Thymus (tissue), 14 donors: ENCODE measurements at places on chromosomes 6 and 20.

- H3K27ac ChIP-seq, result no peak overlapping the region
- no peaks in the 10 kb centered on the region for H3K27me3 ChIP-seq
- no peak for DNase-seq
- no peaks in the 10 kb centered on the region for H3K4me1 ChIP-seq
These were observed 217.9 kb upstream of the ZNF217 start for GRCh38 chr20:53811577-53811976.

DNA sequence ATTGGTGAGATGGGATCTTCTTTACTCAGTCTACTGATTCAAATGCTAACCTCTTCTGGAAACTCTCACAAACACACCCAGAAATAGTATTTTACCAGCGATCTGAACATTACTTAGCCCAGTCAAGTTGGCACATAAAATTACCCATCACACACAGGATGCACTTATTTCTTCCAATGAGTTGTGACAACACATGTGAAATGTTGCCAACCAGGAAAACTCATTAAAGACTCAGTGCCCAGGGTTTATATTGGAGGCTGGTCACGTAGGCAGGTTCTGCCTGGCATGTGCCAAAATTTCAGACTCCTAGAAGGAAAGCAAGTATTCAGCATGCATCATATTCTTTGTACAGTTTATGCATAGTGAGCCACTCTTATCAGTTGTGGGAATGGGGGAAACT is 443.3 kb downstream of the EPM2A start:
- H3K27me3 ChIP-seq, result no peaks in the 10 kb centered on the region
- H3K36me3 ChIP-seq, result no peaks in the 10 kb centered on the region
- no peak for DNase-seq
- no peak overlapping the region for H3K4me3 ChIP-seq
- no peak overlapping the region for H3K27ac ChIP-seq

GRCh38 chr20:58492795-58493524 is 22.2 kb downstream of the APCDD1L start:
- peaks cover 2% of the 10 kb centered on the region for H3K27me3 ChIP-seq
- H3K4me3 ChIP-seq, result no peak overlapping the region
- no peak overlapping the region for H3K27ac ChIP-seq

DNA sequence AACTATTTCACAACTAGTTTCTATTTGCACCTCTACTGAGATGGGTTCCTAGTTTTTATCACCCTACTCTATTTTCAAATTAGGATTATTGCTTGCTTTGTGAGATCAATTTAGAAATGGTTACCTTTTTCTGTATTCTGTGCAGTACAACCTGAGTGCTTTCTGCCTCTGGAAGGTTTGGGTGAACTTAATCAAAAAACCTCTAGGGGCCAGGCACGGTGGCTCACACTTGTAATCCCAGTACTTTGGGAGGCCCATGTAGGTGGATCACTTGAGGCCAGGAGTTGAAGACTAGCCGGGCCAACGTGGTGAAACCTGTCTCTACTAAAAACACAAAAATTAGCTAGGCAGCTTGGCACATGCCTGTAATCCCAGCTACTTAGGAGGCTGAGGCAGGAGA is 63.3 kb downstream of the SCAF8 start:
- H3K36me3 ChIP-seq, result peaks cover 13% of the 10 kb centered on the region
- no peak overlapping the region for H3K27ac ChIP-seq
- DNase-seq, result no peak

DNA sequence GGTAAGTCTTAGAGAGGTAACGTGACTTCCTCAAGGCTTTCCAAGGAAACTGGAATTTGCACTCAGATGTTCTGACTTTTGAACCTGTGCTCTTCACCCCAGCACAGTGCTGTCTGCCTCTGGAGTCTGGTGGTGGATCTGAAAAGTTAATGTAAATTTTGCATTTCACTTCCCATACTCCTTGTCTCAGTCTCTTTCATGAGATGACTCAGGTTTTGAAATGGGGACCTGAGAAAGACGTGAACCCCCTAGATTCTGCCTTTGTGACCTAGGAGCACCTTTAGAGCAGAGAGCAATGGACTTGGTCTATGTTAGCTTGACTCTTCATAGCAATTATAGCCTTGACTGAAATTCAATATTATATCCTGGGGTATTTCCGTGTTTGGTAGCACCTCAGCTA is 223.0 kb downstream of the QKI start:
- no peak for DNase-seq
- no peak overlapping the region for H3K27ac ChIP-seq
- H3K36me3 ChIP-seq, result no peaks in the 10 kb centered on the region
- no peak overlapping the region for H3K4me3 ChIP-seq
- no peaks in the 10 kb centered on the region for H3K4me1 ChIP-seq
- no peaks in the 10 kb centered on the region for H3K27me3 ChIP-seq

- H3K4me1 ChIP-seq, result no peaks in the 10 kb centered on the region
- H3K4me3 ChIP-seq, result no peak overlapping the region
- no peak overlapping the region for H3K27ac ChIP-seq
- no peaks in the 10 kb centered on the region for H3K27me3 ChIP-seq
- H3K36me3 ChIP-seq, result no peaks in the 10 kb centered on the region
- DNase-seq, result no peak
These were observed 71.2 kb downstream of the KIAA0319 start for GRCh38 chr6:24574809-24575208.

DNA sequence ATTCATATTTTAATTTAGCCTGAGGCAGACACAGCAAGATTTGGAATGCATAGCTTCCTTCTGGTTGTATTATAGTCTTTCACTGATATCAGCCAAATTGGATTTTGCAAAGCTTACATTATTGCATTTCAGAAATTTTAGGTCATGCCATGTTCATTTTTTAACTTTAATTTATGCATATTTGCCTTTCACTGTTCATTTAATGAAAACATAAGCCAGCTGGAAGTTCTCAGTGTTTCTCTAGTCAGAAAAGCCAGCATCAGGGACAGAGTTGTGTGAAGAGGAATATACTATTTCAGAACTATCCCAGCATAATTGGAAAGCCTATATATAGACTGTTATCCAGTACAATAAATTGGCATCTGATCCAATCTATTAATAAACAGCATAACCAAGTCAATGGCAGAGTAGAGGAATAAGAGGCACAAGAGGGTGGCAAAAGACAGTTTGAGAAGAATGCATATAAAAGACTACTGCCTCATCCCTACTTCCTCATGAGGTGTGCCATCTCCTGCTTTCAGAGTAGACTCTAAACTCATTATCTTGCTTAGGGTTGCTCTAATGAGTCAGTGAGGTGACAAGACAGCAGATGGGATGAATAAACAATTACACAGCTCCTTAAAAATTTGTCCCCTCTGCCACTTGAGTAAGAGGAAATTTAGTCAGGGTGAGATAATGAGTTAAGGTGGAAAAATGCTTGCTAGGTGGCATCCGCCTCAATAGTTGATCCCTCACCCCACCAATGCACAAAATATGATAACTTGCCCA is 159.8 kb upstream of the HCRTR2 start:
- no peaks in the 10 kb centered on the region for H3K27me3 ChIP-seq
- H3K27ac ChIP-seq, result no peak overlapping the region
- H3K4me1 ChIP-seq, result no peaks in the 10 kb centered on the region
- DNase-seq, result no peak
- no peak overlapping the region for H3K4me3 ChIP-seq

DNA sequence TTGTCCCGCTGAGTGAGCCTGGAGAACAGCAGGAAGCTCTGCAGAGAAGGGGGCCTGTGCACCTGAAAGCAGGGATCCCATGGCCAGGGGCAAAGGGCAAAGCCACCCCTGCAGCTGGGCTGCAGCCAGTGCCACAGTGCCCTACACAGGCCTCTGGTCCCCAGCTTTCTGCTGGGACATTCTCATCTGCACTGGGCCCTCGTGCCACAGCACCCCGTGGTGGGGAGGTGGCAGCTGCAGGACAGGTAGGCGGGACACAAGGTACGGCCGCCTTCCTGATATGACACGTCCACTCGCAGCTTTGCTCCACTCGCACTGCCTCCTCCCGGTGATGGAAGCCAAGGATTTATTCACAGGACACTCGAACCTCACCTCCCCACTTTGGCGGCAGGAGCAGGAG is 27.2 kb downstream of the INSM1 start:
- H3K4me1 ChIP-seq, result no peaks in the 10 kb centered on the region
- H3K4me3 ChIP-seq, result no peak overlapping the region
- H3K27me3 ChIP-seq, result no peaks in the 10 kb centered on the region
- no peaks in the 10 kb centered on the region for H3K36me3 ChIP-seq

DNA sequence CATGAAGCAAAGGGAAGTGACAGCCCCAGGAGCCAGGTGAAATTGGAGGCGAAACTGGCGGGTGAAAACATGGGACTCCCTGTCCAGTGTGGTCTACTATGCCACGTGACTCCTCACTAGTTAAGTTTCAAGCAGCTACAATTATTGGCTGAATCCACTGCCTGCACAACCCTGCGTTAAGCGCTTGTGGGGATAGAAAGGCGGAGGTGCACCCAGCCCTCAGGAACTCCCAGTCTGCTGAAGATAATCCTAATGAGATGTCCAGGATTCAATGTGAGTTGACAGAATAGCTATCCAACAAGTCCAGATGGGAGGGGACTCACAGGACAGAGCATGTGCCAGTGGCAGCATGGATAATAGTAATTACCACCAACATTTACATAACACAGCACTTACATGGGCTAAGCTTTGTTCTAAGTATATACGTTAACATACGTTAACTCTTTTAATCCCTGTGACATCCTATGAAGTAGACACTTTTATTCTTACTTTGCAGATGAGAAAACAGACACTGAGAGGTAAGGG is 1.8 kb downstream of the MOCS1 start:
- no peak overlapping the region for H3K4me3 ChIP-seq
- no peak for DNase-seq
- peaks cover 47% of the 10 kb centered on the region for H3K27me3 ChIP-seq
- no peak overlapping the region for H3K27ac ChIP-seq
- H3K36me3 ChIP-seq, result no peaks in the 10 kb centered on the region

DNA sequence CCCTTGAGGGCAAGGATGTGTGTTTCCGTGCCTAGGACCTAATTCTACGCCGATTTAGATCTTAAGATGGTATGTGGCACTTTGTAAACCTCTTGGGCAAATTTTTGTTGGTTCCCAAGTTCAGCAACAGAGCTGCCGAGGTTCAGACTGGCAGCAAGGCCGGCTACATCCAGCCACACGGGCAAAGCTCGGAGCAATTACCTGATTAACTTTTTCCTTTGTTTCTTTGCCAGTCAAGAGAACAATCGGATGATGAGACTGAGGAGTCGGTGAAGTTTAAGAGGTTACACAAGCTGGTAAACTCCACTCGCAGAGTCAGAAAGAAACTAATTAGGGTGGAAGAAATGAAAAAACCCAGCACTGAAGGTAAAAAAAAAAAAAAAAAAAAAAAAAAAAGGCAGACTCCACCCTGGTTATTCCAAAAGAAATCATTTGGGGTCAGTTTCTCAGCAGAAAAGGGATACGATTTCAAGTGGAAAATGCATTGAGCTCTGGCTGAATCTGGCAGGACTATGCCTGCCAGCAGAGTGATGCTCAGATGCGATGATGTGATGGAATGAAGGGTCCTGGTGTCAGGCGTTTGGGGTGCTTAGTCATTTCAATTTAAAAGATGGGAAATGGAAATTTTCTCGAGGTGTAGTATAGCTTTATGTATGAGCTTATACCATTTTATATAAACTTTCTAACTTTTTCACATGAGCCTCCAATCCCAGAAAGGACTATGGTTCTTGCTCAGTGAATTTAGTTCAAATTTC is 171.6 kb downstream of the SASH1 start:
- no peak overlapping the region for H3K4me3 ChIP-seq
- no peak for DNase-seq
- H3K27ac ChIP-seq, result no peak overlapping the region
- H3K27me3 ChIP-seq, result peaks cover 7% of the 10 kb centered on the region
- H3K36me3 ChIP-seq, result no peaks in the 10 kb centered on the region

GRCh38 chr6:33147807-33148666 is 44.2 kb downstream of the COL11A2 start:
- DNase-seq, result peak; percentile 37
- no peak overlapping the region for H3K4me3 ChIP-seq
- no peaks in the 10 kb centered on the region for H3K36me3 ChIP-seq
- no peak overlapping the region for H3K27ac ChIP-seq

DNA sequence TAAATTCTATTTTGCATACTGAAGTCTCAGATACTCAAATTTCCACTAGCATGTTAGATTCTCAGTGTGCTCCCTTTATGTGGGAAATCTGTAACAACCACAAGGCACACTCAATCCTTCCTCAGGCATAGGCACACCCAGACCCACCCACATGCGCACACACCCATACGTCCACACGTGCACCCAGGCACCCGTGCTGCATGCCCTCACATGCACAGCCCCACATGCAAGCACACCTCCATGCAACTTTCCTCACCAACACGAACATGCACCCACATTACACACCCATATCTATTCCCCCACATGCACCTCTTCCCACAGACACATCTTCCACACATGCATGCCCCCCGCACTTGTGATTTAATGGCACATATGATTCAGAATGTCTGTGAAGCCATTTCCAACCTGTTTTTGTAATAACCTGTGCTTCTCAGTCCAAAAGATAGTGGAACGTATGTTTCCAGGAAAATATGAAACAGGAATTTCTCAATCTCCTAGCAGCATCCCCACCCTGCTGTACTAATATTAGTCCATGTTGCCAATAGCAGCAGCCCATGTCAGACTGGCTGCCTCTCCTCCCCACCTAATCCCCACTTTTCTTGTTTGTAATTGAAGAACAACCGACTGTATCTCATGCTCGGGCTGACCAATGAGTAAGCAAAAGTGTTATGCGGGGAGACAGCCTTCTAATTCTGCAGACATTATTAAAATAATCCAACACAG is 11.3 kb upstream of the CYP24A1 start:
- no peaks in the 10 kb centered on the region for H3K27me3 ChIP-seq
- DNase-seq, result no peak
- no peaks in the 10 kb centered on the region for H3K36me3 ChIP-seq

DNA sequence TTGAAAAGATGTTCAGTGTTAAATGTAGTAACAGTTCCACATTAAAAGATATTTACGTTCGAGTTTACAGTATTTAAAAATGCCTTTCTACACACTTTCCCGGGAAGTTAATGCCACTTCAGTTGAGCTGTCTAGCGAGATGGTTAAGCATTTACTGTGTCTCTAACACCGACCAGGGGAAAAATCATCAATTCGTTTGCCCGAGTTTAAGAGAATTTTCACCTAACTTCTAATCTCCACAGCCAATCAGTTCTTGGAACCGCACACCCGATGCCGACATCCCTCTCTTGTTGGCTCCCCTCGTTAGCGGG is 58.2 kb downstream of the FAM217A start:
- DNase-seq, result no peak
- H3K27ac ChIP-seq, result peak overlapping the region; percentile 95
- no peaks in the 10 kb centered on the region for H3K36me3 ChIP-seq
- peaks cover 23% of the 10 kb centered on the region for H3K4me1 ChIP-seq

- H3K27ac ChIP-seq, result no peak overlapping the region
- H3K4me3 ChIP-seq, result no peak overlapping the region
- H3K27me3 ChIP-seq, result no peaks in the 10 kb centered on the region
- no peaks in the 10 kb centered on the region for H3K36me3 ChIP-seq
These were observed 7.4 kb downstream of the SENP6 start for GRCh38 chr6:75608956-75609533.

GRCh38 chr20:61771805-61772350 is 293.8 kb downstream of the TAF4 start:
- no peak for DNase-seq
- no peaks in the 10 kb centered on the region for H3K36me3 ChIP-seq
- H3K27me3 ChIP-seq, result no peaks in the 10 kb centered on the region

GRCh38 chr6:159754959-159755914 is 6.6 kb upstream of the ACAT2 start:
- H3K4me3 ChIP-seq, result no peak overlapping the region
- no peak for DNase-seq
- H3K27ac ChIP-seq, result no peak overlapping the region
- H3K4me1 ChIP-seq, result no peaks in the 10 kb centered on the region
- peaks cover 84% of the 10 kb centered on the region for H3K36me3 ChIP-seq
